ENCODE measurements at places on chromosomes 5 and 9. TPM values are rescaled to one million over a fixed set of nuclear protein-coding genes. Genes with fewer than 3 reads are reported as not detected.

The C9 gene
- polyA plus RNA-seq, result not detected

The SLC36A3 gene
- polyA plus RNA-seq, result not detected

The RNF183 gene
- 0.49 TPM for polyA plus RNA-seq

The SNCAIP gene
- polyA plus RNA-seq, result 14.4 TPM

The CATSPER3 gene
- polyA plus RNA-seq, result 1.6 TPM

The CCIN gene
- not detected for polyA plus RNA-seq

The CCNO gene
- polyA plus RNA-seq, result 0.72 TPM

The GRXCR2 gene
- not detected for polyA plus RNA-seq

The TRPM6 gene
- polyA plus RNA-seq, result 0.61 TPM

The FAM13B gene
- 15.8 TPM for polyA plus RNA-seq

The OR1N1 gene
- polyA plus RNA-seq, result not detected

The ANKRD18B gene
- 2.4 TPM for polyA plus RNA-seq

The FEM1C gene
- polyA plus RNA-seq, result 9.2 TPM

Measured in cardiac muscle cell (in vitro differentiated cells and primary cell).